Activated naive CD4-positive, alpha-beta T cell treated with anti-CD3 and anti-CD28 coated beads, Interleukin-2, amount 10 ng/mL, durations not matched to agents 7 days and 5 days (primary cell): ENCODE measurements at places on chromosomes 3 and 15.
A peak's percentile ranks its signal among the peaks of the same experiment; 100 is the strongest.

DNA sequence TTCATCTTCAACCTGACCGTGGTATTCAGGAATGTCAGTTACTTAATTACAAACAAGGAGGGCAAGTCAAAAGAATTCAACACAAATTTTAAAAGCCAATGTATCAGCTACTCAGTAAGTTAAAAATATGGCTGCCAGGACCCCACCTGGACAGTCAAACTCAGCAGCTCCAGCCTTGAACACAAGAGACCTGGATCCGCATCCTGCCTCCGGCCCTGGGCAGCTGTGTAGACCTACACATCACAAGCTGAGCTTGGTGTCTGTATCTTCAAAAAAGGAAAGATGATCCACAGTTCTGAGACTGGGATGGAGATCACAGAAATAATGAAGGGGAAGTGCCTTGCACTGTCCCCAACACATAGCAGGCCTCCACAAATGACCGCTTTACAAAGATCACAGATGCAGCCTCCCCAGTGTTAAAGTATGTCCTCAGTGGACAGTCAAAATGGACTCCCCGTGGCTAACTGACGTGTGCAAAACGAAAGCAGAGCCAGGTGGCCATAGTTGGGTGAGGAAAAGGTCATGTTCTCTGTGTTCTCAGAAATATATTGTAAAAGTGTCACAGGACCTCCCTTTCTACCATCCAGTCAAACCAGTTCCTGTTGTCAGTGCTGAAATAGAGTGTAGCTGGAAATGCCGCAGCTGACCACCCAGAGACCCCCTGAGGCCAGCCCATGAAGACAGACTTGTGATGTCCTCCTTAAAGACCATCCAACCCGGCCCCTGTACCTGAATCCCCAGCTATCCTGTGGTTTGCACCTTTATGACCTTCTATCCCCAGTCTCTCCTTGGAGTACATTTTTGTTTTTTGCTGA, 168.5 kb upstream of the NSMCE3 start:
- DNase-seq, result no peak
- H3K27ac ChIP-seq, result no peak overlapping the region
- no peaks in the 10 kb centered on the region for H3K4me1 ChIP-seq
- no peak overlapping the region for H3K4me3 ChIP-seq

DNA sequence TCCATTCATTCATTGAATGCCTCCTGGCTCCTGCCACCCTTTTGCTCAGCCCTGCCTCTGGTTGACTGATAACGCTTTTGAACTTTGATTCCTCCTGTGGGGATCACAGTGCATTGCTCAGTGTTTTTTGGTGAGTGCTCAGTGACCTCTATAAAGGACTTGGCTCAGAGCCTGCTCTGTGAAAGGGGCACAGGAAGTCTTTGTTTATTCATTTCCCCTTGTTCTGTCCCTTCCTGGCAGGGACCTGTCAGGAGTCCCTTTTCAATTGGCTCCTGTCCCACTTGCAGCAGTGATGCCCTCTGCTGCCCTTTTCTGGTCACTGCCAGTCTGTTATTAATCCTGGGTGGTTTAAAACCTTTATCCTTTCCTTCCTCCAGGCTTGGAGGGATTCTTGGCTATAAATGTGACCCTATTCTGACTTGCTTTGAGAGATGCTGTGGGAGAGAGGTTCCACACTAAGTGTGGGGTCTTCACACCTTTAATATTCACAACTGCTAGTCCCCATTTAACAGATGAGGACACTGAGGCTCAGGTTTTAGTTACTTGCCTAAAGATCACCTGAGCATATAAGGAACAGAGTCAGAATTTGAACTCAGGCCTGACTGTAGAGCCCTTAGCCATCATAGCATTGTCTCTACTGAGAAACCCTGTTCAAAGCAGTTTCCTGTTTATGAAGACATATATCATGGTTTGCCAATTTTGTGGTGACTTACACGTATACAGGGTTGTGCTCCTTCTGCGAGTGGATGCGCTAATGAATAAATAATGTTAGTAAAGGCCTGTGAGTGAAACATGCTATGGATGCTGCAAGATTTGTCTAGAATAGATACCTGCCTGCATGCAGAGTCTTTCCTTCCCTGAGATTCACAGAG, 23.2 kb upstream of the TATDN2 start:
- peak overlapping the region; percentile 16 for H3K4me3 ChIP-seq
- no peaks in the 10 kb centered on the region for H3K27me3 ChIP-seq

- no peak overlapping the region for H3K4me3 ChIP-seq
- H3K27me3 ChIP-seq, result no peaks in the 10 kb centered on the region
- H3K27ac ChIP-seq, result no peak overlapping the region
- no peaks in the 10 kb centered on the region for H3K36me3 ChIP-seq
- DNase-seq, result no peak
- peaks cover 14% of the 10 kb centered on the region for H3K4me1 ChIP-seq
Measured at GRCh38 chr15:28990390-28990789, 104.6 kb downstream of the APBA2 start.

DNA sequence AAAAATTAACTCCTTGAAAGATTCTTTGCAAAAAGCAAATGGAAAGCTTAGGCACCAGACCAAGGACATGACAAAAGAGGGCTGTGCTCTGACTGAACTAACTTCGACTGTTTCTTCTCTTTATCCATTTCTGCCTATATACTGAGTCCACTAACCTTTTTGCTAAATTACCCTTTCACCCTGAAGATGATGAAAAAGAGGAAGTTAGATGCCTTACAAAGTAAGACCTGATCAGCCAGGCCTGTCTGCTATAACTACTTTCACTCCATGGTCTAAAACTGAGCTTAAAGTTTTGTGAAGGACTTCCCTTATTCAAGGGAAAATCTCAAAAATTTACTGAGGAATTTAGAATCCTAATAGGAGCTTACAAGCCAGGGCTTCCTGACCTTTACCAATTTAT, 6.2 kb upstream of the IGSF10 start:
- DNase-seq, result no peak
- H3K27ac ChIP-seq, result no peak overlapping the region
- H3K27me3 ChIP-seq, result peaks cover under 1% of the 10 kb centered on the region
- no peaks in the 10 kb centered on the region for H3K4me1 ChIP-seq
- no peaks in the 10 kb centered on the region for H3K36me3 ChIP-seq

GRCh38 chr15:65379986-65380385, 2.2 kb upstream of the IGDCC3 start:
- peaks cover 21% of the 10 kb centered on the region for H3K4me1 ChIP-seq
- H3K36me3 ChIP-seq, result no peaks in the 10 kb centered on the region
- H3K27ac ChIP-seq, result no peak overlapping the region
- peaks cover 92% of the 10 kb centered on the region for H3K27me3 ChIP-seq
- no peak for DNase-seq
- H3K4me3 ChIP-seq, result no peak overlapping the region

DNA sequence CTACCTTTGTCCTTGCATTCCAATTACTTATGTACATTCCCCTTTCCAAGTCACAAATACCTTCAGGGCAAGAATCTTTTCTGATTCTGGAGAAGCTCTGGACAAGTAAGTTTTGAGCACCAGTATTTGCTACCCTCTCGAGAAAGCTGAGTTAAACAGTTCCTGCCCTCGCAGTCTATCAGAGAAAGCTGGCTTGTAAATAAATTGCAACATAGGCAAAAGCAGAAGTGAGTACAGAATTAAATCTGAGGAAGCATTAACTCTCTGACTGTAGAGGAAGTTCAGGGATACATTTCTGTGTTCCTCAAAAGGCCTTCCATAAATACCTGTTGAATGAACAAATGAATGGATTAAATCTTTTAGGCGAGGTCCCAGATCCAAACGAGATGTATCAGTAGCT, 1.2 kb downstream of the OSBPL11 start:
- peak overlapping the region; percentile 94 for H3K27ac ChIP-seq
- peaks cover 19% of the 10 kb centered on the region for H3K36me3 ChIP-seq
- H3K27me3 ChIP-seq, result no peaks in the 10 kb centered on the region
- H3K4me3 ChIP-seq, result peak overlapping the region; percentile 100
- peaks cover 49% of the 10 kb centered on the region for H3K4me1 ChIP-seq

DNA sequence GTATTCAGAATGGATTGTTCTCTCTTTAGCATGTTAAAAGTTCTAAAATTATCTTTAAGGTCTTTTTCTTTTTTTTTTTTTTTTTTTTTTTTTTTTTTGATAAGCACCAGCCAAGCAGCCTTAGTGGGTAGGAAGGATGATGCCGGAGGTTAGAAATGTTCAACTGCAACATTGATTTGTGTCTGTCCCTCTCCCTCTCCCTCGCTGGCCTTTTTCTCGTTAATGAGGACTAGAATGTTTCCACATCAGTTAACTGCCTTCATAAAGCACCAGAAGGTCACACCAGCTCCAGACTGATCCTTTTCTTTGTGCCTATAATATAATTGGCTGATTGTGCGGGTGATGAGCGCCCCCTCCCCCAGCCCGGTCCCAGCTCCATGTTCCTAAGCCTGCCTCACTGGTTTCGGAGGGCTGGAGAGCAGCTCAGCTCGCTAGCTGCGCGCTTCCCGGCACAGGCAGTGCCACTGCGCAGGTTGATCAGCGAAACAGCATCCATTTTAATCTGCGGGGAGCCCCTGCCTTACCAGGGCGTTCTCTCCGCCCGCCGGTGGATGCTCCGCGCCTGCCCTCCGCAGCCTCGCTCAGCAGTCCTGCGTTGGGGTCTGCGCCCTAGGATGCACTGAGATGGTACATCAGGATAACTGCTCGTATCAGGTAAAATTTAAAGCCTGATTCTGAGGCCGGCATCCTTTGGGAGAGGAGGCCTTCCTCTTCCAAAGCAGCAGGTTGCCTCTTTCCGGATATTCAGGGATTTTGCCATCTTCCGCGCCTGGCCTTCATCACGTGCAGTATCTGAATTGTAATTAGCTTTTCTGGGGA, 148.9 kb upstream of the IL12A start:
- H3K4me3 ChIP-seq, result no peak within 1 kb of the TSS
- H3K27me3 ChIP-seq, result peaks cover 34% of the 10 kb centered on the region
- H3K36me3 ChIP-seq, result no peaks in the 10 kb centered on the region

DNA sequence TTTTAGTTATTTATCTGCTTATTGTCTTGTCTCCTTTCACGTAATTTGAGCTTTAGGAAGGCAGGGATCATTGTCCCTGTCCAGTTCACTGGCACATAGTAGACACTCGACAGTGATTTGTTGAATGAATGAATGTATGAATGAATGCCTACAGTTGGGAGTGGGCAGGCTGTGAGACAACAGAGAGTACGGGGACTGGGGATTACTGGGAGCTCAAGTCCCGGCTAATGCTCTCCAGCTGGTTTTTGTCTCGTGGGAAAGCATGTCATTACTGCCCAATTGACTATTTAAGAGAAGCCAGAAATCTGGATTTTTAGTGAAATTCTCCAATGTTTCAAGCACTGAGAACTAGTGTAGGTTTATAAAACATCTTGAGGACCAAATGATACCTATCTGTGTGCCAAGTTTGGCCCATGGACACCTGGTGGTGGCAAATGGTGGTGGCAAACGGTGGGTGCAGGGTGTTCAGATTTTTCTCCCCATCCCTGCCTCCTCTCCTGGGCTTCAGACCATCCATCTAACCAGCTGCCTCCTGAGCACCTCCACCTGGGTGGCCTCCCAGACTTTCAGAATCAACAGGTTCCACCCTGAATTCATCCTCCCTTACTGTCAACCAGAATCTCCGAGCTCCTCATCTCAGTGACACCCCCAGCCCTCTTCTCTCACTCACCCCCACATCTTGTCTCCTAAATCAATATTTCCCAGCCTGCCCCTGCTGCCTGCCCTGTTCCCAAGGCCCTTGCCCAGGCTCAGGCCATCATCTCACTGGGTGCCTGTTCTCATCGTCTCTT, 36.2 kb upstream of the TRH start:
- DNase-seq, result no peak
- no peaks in the 10 kb centered on the region for H3K36me3 ChIP-seq
- no peak overlapping the region for H3K4me3 ChIP-seq
- H3K4me1 ChIP-seq, result peaks cover 18% of the 10 kb centered on the region
- H3K27ac ChIP-seq, result no peak overlapping the region
- H3K27me3 ChIP-seq, result peaks cover 17% of the 10 kb centered on the region

GRCh38 chr15:69145149-69145693, 15.2 kb upstream of the GLCE start:
- peaks cover 45% of the 10 kb centered on the region for H3K27me3 ChIP-seq
- no peak overlapping the region for H3K27ac ChIP-seq
- H3K4me1 ChIP-seq, result no peaks in the 10 kb centered on the region
- DNase-seq, result no peak
- no peaks in the 10 kb centered on the region for H3K36me3 ChIP-seq

GRCh38 chr15:93523481-93523880, 434.5 kb upstream of the RGMA start:
- H3K4me3 ChIP-seq, result no peak overlapping the region
- H3K27me3 ChIP-seq, result no peaks in the 10 kb centered on the region
- no peak overlapping the region for H3K27ac ChIP-seq
- no peaks in the 10 kb centered on the region for H3K4me1 ChIP-seq

GRCh38 chr15:42461261-42461660, 29.7 kb downstream of the ZNF106 start:
- no peak overlapping the region for H3K27ac ChIP-seq
- H3K36me3 ChIP-seq, result peaks cover 19% of the 10 kb centered on the region
- no peak for DNase-seq
- no peak overlapping the region for H3K4me3 ChIP-seq
- no peaks in the 10 kb centered on the region for H3K27me3 ChIP-seq
